GM13977 (cell line): ENCODE measurements at places on chromosomes 7 and 10.

GRCh38 chr10:8389630-8390029, 335.1 kb downstream of the GATA3 start:
- no peak for DNase-seq

GRCh38 chr7:11427686-11428273, 404.2 kb downstream of the THSD7A start:
- DNase-seq, result peak; percentile 49

- DNase-seq, result no peak
Observed at GRCh38 chr10:74153123-74153522, 2.1 kb downstream of the ADK start.

DNA sequence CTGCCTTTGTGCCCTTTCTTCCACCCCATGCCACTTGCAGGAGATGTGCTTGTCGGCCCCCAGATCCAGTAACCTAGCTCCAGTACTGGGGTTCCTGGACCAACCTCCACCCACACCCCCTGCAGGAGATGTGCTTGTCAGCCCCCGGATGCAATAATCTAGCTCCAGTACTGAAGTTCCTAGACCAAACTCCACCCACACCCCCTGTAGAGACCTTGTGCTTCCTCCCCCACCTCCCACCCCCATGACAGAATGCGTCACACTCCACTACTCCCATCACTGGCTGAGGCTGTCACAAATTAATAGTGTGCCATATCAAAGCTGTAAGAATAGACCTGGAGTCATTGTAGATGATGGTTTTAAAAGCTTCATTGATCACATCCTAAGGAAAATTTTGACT, 185.0 kb downstream of the BICC1 start:
- no peak for DNase-seq

GRCh38 chr10:13296476-13296875, 3.4 kb downstream of the PHYH start:
- no peak for DNase-seq
